ENCODE measurements at places on chromosomes 2 and 18.

DNA sequence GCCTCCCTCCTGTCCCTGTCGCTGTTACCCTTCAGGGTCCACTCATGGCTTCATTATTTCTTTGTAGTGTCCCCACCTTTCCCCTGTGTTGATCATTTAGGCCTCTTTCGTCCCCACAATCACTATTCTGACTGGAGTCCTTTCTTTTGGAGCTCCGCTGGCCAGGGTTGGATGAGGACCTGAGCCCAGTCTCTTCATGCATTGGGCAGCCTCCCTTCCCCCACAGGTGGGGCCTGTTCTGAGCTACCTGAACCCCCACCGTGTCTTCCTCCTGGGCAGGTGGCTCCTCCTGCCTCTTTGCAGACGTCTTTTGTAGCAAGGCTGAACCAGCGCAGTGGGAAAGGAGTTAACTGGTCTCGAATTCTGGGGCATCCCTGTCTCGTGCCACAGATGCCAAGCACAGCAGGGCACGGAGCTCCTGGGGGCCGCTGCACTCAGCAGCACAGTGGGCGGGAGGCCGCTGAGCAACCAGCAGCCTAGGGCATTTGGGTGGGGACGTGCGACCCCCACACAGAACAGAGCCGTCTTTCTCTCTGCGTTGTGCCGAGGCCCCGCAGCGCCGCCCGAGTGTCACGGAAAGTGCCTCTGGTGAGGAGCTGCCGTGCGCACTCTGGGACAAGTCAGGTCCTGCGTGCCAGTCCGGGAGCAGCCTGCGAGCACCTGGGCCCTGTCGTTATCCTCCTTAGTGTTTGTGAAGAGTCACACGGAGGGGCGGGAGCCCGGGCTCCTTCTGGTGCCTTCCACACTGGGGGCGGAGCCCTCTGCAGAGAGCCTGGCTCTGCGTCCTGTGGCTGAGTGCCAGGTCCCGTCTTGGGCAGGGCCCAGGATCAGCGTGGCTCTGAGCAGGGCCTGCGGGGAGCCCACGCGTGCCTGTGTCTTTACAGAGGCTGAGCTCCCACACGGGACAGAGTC lies 130.1 kb downstream of the NFATC1 start:
- DNase-seq, result no peak

DNA sequence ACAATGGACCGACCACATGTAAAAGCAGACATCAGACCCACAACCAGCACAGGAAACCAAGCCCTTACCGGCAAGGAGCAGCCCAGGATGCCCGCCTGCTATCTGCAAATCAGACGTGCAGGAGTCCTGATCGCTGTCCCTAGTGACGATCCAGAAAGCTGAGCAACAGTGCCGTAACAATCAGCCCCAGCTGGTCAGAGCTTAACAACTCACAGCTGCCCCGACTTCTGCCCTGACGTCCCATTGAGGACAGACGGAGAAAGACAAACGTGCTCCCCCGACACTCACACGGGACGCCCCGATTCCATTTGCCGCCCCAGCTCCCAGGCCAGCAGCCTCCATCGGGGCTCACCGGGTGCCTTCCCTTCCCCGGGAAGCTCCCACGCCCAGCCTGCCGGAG lies 39.8 kb upstream of the PXDN start:
- DNase-seq, result no peak

- DNase-seq, result no peak
These were observed 2.6 kb downstream of the SLC14A1 start for GRCh38 chr18:45726603-45727002.

GRCh38 chr18:60794802-60795201 lies 422.2 kb upstream of the MC4R start:
- no peak for DNase-seq

- no peak for DNase-seq
These were observed 77.9 kb upstream of the ZNF804A start for GRCh38 chr2:184520441-184520840.

DNA sequence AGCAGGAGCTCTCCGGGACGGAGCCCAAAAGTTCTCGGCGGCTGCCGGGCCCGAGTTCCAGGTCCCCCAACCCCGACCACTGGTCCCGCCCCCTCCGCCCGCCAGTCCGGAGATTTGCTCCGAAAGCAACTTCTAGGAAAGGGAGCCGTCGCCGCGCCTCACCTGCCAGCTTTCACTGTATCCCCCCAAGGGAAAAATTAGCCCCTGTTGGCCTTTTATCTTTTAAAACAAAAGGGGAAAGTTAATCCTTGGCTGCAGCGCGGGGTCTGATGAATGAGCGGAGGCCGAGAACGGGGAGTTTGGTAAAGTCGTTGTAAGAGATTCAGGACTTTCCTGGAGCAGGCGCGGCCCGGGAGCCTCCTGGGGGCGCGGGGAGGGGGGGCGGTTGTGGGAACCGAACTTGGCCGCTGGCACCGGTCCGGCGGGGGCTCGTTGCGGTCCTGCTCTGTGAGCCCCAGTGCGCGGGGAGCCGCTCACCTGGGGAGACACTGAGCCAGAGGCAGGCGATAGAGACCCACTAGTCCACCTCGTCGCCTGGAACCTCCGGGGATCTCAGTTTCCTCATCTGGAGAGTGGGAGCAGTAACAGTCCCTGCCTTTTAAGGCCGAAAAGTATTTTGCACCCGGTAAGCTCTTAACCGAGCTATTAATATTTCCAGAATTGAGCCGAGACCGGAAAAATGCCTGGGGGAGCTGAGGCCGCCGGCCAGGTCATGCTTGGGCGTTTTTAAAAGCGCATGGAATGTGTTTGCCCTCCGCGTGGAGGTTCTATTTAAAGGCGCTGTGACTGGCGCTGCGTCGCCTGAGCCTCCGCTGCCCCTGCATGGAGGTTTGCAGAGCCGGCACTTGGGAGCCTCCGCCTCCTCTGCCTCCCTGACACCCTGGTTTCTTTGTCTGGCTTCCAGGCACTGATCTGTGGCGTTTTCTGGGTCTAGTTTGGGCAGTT lies 1.1 kb downstream of the EFHD1 start:
- no peak for DNase-seq

- no peak for DNase-seq
These were observed 111.3 kb downstream of the LNPK start for GRCh38 chr2:175890636-175891242.

- no peak for DNase-seq
These were observed 4.2 kb upstream of the AP1S3 start for GRCh38 chr2:223841436-223842190.

- no peak for DNase-seq
These were observed 202.4 kb downstream of the FBXO15 start for GRCh38 chr18:73945130-73945792.

DNA sequence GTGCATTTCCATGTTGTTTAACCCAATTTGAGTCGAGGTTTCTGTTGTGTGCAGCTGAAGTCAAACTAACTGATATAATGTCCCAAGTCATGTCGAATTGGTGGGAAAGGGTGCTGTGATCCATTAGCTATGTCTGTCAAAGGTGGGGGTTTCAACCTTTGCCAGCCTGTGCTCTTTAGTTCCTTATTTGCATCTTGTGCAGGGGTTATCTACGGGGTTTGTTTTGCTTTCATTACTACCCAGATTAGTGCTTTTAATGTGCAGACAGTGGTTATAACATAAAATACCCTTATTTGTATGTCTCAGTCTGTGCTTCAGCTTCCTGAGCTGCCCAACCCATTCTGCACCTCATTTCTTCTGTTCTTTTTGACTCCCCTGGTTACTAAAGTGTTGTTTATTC lies 271.9 kb upstream of the CXCR4 start:
- DNase-seq, result no peak

DNA sequence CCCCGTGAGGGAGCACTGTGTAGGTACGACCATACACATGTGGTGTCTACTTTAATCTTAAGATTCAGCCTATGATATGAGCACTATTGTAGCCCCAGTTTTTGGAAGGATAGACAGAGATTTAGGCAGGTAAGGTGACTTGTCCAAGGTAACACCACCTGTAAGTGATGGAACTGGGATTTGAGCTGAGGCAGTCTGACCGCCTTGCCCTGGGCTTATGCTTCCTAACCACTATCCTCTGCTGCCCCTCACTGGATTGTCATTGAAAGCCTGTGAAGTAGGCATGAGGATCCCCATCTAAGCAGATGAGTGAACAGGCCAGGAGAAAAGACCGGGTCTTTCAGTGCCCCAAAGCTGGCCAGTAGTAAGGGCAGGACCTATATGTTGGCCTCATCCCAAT lies 343.8 kb downstream of the CYRIA start:
- no peak for DNase-seq

DNA sequence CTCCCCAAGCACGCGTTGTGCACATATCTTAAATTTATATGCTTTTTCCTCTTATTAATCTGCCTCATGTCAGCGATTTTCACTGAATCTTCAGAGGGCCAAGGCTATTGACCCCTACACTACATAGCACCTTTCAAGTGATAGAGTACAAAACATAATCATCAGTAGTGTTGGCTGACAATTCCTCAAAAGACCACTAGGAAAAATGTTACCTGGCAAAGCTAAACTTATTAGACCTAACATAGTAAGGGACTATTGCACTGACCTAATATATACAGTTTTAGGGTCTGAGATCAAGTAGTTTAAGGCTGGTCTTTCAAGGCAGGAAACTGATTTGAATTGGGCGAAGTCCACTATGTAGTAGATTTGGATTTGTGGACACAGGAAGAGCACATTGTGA lies 244.2 kb upstream of the ZC3H15 start:
- DNase-seq, result no peak

DNA sequence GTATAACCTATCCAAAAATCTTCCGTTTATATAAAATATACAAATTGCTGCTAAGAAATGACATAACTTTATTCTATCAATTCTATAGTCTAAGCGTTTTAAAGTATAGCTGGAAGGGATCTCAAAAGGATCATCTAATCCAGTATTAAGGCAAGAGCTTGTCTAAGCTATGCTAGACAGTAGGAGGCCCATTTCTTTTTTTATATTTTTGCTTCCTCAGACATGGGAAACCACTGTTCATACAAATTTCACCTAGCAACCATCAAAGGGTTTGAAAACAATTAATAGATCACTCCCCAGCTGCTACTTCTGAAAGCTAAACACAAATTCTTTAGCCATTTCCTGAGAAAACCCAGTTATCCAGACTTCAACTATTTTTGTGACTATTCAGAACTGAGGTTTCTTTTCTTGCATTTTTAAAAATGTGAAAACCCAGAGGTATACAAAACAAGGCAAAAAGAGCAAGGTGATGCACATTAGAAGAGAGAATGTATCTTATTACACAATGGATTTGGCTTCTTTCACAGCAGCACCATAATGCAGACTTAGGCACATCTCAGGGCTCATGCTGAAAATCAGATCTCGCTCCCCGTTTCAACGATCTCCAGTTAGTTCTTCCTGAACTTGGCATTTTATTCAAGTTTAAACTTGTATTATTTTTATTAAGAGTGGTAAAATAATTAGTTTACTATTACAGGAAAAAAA lies 274.4 kb downstream of the LRP1B start:
- no peak for DNase-seq

DNA sequence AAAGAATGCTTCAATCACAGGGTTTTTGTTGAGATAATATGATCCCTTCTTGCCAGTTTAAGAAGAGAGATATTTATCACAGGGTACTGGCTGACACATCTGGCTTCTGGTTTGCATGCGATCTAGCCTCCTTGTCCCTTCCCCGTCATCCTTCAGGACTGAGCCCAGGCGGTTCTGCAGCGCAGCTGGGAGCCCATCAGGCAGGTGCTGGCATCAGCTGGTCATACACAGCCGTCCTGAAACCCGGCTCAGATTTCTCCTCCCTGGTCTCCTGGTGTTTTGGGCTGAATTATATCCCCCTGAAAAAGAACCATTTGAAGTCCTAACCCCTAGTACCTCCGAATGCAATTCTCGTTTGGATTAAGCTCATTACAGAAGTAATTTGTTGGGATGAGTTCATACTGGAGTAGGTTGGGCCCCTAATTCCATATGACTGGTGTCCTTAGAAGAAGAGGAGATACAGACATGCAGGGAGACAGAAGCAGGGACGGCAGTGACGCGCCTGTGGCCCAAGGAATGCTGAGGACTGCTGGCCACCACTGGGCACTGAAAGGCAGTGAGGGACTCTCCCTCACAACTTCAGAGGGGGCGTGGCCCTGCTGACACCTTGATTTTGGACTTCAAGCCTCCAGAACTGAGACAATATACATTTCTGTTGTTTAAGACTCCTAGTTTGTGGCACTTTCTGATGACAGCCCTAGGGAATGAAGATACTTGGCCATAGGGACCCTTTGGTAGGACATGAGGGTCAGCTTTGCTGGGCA lies 83.9 kb upstream of the ODC1 start:
- no peak for DNase-seq

- DNase-seq, result no peak
These were observed 26.2 kb downstream of the NAB1 start for GRCh38 chr2:190674966-190675650.

DNA sequence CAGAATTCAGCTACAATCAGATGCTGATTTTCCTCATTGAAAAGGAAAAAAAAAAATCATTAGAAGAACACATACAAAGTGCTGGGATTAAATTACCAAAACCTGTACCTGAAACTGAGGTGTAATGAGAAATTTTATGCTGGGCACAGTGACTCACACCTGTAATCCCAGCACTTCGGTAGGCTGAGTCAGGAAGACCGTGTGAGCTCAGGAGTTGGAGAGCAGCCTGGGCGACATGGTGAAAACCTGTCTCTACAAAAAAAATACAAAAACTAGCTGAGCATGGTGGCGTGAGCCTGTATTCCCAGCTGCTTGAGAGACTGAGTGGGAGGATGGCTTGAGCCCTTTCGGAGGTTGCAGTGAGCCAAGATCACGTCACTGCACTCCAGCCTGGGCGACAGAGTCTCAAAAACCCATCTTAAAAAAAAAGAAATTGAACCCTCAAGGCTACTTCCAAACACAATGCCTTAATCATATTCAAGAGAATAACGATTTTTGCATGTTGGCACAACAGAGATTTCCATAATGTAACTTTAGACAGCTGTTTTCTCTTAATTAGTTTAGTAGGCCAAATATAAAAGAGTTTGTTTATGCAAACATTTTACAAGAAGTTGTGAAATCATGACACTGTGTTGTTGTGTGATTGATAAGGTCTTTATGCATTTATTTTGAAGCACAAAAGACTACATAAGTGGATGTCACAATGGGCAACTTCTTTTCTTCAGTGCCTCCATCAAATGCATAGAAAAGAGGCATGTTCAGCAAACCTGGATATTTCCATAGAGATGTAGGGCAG lies 63.9 kb downstream of the FAM161A start:
- no peak for DNase-seq

GRCh38 chr18:3538456-3538855 lies 88.5 kb downstream of the TGIF1 start:
- DNase-seq, result no peak

DNA sequence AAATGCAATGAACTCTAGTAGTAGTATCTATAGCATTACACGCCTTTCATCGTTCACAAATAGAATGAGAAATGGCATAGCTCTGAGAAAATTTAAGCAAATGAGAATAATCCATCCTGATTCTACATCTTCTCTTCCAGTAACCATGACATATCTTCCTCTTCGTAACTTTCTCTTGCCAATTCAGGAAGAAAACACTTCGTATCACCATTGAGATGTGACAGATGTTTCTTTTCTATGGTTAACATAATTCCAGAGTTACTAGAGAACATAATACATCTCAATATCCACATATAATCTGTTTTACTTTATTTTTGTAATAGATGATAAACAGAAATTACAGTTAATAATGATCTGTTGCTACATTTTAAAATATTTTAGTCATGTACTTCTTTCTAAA lies 1527.4 kb downstream of the LRP1B start:
- no peak for DNase-seq

GRCh38 chr2:43057742-43058725 lies 168.4 kb downstream of the ZFP36L2 start:
- DNase-seq, result no peak

- DNase-seq, result peak; percentile 53
These were observed 753 bp downstream of the ITPRIPL1 start for GRCh38 chr2:96325884-96326255.

GRCh38 chr2:67516362-67516761 lies 119.2 kb downstream of the ETAA1 start:
- DNase-seq, result no peak

- DNase-seq, result no peak
These were observed 54.7 kb upstream of the ARL5A start for GRCh38 chr2:151882786-151883445.
